ENCODE measurements at places on chromosomes 13 and 19.

GRCh38 chr13:43664700-43665191 is 122.0 kb downstream of the ENOX1 start:
- DNase-seq = no peak

DNA sequence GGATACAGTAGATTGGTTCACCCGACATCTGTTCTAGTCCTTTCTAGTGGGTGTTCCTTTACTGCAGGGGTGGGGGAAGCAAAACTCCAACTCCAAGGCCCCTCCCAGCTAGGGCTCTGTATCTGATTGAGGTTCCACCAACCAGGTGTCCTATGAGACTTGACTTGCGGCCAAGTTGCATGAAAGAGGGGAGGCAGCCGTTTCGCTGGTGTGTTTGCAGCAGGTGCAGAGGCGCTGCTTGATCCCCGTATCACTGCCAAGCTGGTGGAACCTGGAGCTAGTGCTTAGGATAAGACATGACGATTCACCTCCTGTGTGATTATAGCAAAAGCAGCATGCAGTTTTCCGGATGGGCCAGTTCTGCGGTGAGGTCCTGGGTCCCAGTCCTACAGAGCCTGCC is 338.2 kb downstream of the UQCRFS1 start:
- DNase-seq = no peak

GRCh38 chr19:54795758-54796157 is 7.7 kb upstream of the KIR2DL4 start:
- no peak for DNase-seq

GRCh38 chr13:22871231-22871630 is 309.5 kb upstream of the SGCG start:
- no peak for DNase-seq

- no peak for DNase-seq
Measured at GRCh38 chr19:41339936-41340335, 13.8 kb downstream of the TGFB1 start.

DNA sequence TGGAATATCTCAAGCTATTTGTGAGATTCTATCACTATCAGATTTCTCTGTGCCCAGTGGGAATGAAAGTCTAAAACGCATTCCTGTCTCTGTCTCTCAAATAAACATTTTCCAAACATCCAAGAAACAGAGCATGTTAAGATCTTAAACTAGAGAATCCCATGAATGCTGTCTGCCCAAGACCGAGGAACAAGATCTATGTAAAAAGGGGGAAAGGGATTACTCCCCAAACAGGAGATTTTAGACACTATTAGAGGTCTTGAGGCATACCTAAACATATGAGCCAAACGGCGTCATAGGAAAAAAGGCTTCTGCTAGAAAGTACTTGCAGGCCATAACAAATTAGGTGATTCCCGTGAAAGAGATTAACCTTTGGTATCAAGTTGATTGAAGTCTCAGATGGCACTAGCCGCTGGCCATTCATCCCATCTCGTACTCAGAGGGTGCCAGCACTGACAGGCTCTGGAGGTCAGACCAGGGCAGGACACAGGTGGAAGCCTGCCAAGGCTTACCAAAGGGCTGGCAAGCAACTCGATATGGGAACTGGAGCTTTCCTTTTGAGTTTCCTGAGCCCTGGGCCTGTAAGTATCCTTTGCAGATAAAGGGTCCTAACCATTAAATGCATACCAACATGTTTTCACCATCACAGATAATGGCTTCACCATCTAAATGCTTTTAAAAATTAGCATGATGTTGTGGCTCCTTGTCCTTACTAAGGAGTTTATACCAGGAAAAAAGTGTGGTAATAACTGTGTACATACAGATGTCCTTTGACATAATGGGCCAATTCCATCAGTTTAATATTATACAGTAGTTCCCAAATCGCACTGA is 225.2 kb downstream of the FOXO1 start:
- peak; percentile 61 for DNase-seq

DNA sequence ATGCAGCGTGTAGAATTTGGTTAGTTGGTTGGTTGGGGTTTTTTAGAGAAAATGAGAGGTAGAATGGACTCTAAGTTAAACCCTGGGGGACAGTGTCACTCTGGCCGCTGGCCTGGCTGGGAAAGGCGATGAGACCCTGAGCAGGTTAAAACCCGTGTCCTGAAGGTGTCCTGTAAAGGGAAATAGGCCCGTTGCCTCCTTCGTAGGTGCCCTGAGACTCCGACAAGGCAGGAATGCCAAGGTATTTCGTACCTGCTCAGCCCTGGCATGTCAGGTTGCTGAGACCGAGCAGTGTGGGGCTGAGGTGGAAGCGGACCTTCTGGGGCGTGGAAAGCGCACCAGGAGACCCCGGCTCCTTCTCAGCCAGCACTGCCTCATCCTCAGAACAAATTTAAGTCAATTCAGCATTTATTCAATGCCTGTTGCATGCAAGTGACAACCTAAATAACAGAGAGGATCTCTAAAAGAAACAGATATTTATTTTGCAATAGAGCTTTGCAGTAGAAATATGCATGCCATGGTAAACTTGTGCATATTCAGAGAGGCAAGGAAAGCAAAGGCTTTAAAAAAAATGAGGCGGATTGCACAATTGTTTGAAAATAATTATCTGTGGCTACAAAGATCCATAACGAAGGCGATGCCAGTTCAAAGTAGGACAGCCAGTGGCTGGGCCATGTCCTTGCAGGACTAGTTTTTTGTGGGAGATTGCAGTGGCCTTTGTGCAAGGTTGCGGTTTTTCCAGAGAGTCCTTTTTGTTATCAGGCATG is 1.4 kb upstream of the RAB20 start:
- DNase-seq = no peak

DNA sequence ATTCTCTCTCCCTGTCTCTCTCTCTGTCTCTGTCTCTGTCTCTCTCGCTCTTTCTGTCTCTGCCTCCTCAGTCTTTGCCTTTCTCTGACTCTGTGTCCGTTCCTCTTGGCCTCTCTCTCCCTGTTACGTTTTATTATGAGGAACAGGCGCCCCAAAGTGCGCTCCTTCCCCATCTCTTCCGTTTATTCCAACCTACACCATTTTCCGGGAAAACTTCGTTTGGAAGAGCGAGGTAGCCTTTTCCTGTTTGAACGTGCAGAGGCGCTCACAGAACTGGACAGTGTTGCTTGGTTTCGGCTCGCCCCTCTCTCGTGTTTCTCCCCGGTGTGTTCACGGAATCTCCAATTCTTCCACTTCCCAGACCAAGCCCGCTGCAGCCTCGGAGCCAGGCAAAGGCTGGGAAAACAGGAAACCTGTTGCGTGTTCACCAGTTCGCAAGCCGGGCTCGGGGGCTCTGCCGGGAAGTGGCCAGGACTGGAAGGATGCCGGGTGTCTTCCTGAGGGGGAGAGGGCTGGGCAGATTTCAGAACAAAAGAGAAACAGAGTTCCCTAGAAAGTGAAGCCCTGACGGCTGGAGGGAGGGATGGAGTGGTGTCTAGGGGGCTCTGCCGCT is 605 bp downstream of the TMEM255B start:
- no peak for DNase-seq

- no peak for DNase-seq
Measured at GRCh38 chr19:8831373-8831772, 731 bp downstream of the ZNF558 start.

DNA sequence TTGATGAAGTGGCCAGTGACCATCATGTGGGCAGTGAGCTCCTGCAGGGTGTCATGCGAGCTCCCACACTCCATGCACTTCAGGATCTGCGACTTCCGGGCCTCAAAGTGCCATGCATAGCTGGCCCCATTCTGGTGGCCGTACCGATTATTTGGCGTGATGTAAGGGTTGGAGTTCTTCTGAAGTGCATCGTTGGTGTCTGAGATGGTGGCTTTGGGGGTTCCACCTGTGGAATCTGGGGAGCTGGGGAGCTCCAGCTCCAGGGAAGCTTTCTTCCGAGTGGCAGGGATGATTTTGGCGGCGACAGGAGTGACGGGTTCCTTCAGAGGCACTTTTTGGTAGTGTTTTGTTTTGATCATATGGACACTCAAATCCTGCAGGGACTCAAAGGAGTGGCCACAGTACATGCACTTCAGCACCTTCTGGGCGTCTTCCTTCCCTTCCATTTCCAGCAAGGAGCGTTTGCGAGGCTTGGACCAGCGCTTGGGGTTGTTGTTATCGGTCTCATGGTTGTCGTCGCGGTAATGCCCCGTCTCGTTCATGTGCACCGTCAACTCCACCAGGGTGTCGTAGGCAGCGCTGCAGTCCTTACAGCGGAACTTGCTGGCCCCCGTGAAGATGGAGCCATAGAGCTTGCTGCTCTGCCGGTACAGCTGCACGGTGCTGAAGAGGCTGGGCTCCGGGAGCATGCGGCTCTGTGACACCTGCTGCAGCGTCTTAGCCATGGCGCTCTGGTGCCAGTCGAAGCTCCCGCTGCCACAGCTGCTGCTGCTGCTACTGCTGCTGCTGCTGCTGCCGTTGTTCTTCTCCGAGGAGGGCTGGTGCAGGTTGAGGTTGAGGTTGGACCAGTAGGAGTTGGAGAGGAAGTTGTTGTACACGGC is 70.4 kb downstream of the TSHZ3 start:
- DNase-seq = no peak

GRCh38 chr19:35248310-35249145 is at the start of gene LSR:
Gene LSR (plus strand): TSS chr19:35249002. CDS start chr19:35249023, 21 bp downstream.
- DNase-seq = no peak

GRCh38 chr13:107210723-107211030 is 642.7 kb upstream of the ARGLU1 start:
- peak; percentile 49 for DNase-seq

GRCh38 chr19:55099557-55100506 is 17.6 kb downstream of the PPP1R12C start:
- DNase-seq = no peak

- DNase-seq = no peak
Measured at GRCh38 chr19:56837004-56837403, 3.5 kb downstream of the PEG3 start.

DNA sequence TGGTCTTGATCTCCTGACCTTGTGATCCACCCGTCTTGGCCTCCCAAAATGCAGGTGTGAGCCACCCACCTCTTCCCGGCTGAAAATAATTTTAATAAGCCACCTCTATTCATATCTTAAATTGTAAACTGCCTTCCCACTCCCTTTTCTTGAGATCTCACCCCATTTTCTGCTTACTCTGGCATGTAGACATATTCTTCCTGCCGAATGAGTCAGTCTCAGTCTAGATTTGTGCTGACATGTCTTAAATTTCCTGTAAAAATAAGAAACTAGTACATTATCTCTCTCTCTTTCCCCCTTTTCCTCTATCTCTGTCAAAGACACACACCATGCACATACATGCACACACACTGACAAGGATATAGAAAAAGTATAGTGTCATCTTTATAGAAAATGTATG is 60.9 kb downstream of the THSD1 start:
- DNase-seq = no peak

GRCh38 chr19:19948800-19949199 is 48.1 kb downstream of the ZNF93 start:
- DNase-seq = no peak

- DNase-seq = no peak
Measured at GRCh38 chr13:105679838-105680237, 855.6 kb downstream of the EFNB2 start.

GRCh38 chr19:57244513-57244912 is 4.1 kb downstream of the ZNF805 start:
- DNase-seq = no peak

- DNase-seq = no peak
Measured at GRCh38 chr19:46866407-46867136, 5.8 kb downstream of the ARHGAP35 start.

GRCh38 chr19:45468803-45469131 is 971 bp downstream of the FOSB start:
- no peak for DNase-seq

DNA sequence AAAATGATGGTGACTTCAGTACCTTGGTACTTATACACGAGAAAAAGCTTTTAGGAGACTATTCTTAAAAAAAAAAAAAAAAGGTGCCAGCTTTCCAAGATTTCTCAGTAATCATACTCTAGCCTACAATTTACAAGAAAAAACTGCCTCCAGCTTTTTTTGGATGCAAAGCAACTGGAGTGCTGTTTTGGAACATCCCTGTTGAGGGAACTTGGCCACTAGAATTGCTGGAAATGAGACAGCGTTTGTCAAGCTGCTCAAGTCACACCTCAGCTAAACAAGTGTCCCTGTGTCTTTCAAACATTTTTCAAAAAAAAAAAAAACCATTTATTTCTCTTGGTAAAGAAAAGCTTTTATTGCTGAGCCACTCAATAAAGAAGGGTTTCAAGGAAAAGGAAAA is 413.1 kb upstream of the ARGLU1 start:
- DNase-seq = no peak

DNA sequence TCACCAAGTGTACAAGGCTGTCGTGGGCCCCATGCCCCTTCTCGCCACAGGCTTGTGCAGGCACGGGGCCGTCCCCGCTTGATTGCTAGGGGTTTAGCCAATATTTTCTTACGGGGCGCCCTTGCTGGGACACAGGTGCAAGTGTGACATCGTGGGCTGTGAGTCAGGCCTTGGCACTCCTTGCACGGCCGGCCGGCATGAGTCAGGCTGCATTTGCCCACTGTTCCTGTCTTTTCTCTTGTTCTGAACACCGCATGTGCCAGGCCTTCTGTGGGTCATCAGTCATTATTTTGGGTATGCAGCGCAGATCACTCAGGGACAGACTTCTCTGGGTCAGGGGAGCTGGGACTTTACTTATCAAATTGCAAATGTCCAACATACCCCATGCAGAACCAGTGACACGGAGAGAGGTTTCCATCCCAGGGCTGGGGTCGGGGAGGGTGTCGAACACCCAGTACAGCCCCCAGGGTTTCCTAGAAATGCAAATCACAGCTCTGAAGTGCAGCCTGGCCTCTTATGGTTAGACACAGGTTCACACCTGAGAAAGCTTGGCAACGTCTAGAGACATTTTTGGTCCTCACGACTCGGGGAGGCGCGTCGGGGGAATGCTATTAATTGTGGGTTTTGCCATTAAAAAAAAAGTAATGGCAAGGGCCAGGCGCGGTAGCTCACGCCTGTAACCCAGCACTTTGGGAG is 22.5 kb upstream of the KLF2 start:
- DNase-seq = no peak

DNA sequence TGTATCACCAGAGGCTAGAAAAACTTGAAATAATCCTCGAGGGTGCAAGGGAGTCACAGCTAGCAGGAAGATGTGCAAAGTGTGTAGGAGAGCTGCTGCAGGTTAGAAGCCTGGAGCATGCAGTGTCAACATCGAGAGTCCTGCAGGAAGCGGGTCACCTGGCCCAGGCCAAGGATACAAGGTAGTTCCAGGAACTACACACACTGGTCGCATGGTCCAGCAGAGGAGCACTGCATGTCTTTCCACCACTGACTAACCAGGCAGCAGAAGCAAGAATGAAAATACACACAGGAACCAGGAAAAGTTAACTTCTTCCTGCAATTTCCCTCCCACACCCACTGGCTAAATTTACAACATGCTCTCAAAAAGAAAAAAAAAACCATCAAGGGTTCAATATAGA is 36.0 kb upstream of the MIR17HG start:
- no peak for DNase-seq

GRCh38 chr13:98410612-98411011 is 166.3 kb downstream of the STK24 start:
- no peak for DNase-seq
